Stimulated activated CD4-positive, alpha-beta T cell treated with anti-CD3 and anti-CD28 coated beads, Interleukin-4, amount 100 ng/mL, for 24 hours (primary cell): ENCODE measurements at places on chromosomes 12 and 14.
A peak's percentile ranks its signal among the peaks of the same experiment; 100 is the strongest.

DNA sequence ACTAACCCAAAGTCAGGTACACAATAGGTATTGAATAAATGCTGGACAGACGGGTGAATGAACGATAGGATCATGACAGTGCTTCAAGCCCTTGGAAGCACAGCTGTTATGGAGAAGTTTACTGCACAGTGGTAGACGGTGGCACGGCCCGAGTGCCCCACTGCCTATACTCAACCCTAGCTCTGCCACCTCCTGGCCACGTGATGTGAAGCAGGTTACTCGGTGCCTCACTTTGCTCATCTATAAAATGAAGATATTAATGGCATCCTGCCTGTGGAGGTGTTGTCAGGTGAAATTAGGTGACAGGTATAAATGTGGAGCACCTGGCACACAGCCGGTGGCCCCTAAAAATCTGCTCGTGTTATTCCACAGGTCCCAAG lies 5.8 kb downstream of the ASB2 start:
- peak; percentile 76 for DNase-seq

GRCh38 chr12:104623883-104624282 lies 167.1 kb downstream of the CHST11 start:
- DNase-seq = no peak

DNA sequence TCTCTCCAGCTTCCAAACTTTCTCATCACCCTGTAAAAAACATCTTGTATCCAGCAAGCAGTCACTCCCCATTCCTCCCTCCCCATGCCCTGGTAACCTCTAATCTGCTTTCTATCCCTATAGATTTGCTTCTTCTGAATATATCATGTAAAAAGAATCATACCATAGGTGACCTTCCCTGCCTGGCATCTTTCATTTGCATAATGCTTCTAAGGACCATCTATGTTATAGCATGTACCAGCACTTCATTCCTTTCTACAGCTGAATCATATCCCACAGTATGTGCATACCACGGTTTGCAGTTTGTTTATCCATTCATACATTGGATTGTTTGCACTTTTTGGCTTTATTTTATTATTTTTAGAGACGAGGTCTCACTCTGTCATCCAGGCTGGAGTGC lies 22.9 kb upstream of the VPS37B start:
- no peak for DNase-seq

DNA sequence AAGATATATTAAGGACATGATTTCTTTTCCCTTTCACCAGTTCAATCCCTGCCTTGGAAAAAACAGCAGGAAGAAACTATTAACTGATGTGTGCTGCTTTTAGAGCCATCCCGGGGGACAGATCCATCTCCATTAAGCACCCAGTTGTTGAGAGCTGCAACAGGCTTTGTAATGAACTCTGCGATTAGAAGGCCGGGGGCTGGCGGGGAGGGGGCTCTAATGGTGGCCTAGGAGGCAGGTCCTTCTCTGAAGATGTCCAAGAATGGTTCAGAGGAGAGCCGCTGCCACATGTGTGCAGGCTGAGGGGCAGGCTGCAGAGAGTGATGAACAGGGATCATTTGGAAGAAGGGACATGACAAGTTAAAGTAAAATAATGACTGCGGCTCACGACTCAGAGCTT lies 67.8 kb downstream of the GALNT8 start:
- no peak for DNase-seq

DNA sequence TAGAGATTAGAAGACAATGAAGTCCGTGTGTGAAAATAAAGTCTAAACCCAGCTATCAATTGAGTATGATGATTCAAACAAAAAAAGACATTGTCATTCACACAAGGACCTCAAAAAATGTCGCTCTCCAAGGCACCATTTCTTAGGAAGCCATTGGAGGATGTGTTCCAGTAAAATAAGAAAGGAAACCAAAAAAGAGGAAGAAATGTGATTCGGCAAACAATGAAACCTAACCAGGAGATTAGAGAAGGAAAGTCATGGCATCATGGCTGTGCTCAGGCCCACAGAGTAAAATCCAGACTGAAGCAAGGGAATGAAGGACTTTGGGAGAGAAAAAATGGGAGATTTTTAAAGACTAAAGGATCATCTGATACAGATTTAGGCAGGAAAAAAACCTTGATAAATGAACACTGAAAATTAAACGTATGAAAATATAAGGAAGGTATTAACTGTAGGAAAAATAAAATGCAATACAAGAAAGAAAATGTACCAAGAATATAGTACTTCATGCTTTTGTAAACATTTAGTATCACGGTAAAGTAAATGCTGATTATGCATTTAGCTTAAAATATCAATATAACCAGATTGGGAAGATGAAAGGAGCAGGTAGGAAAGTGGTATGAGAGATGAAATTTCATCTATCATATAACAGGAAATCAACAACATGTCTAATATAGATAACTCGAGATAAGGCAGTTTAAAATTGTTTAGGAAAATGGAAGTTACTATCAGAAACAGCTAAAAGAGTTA lies 38.2 kb upstream of the MTHFD1 start:
- DNase-seq = no peak

DNA sequence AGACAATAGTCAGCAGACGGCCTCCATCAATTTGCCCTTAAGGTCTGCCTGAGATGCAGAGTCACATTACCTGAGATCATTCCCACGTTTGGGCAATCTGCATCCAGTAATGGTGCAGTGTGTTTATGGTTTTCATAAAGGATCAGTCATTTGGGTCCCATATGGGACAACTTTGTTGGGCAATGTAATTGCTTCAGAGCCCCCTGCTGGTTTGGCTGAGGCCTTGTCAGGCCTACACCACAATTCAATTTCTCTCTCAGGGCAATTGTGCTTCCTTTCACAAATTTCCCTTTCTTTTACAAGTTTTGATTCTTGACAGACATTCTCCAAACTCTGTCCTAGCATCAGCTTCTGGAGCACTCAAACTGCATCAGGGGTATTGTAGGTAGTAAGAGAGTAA lies 191.2 kb upstream of the SSTR1 start:
- DNase-seq = no peak

- DNase-seq = no peak
Measured at GRCh38 chr12:26701604-26702215, 131.3 kb downstream of the ITPR2 start.

DNA sequence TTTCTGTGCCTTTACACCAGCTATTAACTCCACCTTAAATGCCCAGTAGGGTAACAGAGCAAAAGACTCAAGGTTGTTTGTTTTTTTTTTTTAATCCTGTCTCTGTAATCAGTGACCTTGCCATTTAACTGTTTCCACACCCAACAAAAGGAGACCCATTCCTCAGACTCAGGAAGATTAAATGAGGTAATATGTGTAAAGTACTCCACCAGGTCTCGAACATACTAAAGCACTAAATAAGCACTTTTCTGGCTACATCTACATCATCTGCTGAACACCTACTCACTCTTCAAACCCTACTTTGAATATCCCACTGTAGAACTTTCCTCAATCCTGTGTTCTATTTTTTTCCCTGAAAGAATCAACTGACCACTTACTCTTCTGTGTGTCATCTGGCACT lies 4.1 kb downstream of the SLC2A13 start:
- DNase-seq = no peak

GRCh38 chr14:86646696-86647690 lies 1117.0 kb downstream of the FLRT2 start:
- no peak for DNase-seq

GRCh38 chr14:89415159-89415558 lies 1.9 kb downstream of the FOXN3 start:
- DNase-seq = no peak

- DNase-seq = no peak
Measured at GRCh38 chr12:93972411-93973208, 175.8 kb upstream of the PLXNC1 start.

DNA sequence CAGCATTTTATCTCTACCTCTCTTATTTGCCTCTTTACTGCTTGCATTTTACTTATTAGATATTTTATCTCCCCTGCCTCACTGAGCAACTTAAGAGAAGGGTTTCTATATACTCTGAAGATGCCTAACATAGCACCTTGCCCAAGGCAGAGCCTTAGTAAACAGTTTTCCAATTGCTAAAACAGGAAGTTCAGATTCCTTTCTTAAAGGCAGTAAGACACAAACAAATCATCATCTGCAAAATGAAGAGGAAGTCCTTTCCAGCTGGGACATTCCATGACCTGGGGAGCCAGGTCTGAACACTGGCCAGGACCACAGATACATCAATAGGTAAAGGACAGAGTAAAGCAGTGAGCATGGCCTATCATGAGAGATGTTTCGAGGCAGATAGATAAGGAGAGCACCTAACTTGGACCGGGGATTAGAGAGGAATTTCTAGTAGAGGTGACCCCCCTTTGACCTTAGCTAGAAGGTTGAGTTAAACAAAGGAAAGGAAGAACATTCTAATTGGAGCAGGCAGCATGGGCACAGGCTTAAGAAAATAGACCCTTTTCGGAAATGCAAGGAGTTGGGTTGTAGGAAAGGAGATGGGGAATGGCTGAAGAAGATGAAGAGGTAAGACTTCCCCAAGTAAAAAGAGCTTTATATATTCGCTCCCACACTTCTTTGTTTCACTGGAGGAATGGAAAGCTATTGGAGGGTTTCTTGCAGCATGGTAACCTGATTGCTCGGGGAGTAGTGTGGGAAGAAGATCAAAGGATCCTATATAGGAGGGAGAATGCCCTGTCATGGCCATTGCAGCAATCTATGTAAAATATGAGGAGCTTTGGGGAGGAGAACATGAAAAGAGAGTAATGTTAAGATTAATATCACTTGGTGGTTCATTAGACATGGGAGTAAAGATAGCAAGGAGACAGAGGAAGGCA lies 94.8 kb downstream of the PHLDA1 start:
- DNase-seq = no peak

- no peak for DNase-seq
Measured at GRCh38 chr12:67760586-67761275, 112.2 kb downstream of the DYRK2 start.

DNA sequence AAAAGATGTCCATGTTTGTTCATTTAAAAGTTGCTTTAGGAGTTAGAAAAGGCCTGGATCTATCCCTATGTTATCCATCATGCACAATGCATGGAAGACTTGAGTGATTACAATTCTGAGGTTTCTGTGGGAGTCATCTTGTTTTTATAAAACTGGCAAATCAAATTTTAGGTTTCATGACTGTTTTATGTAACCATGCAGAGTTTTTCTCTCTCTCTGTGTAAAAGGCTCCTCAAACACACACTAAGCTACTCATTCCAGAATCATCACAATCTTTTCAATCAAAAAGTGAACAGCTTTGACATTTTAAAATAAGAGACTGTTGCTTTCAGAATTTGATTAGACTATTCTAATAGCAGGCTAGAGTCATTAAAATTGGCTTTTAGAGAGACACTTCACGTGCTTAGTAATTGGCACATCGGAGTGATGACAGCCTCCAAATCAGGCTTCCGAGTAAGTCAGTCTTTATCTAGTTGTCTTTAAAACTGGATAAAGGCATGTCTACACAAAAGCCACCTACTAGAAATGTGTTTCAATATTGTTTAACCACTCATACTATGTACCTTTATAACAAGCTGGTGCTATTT lies 31.9 kb downstream of the PRICKLE1 start:
- no peak for DNase-seq

- DNase-seq = no peak
Measured at GRCh38 chr14:21093769-21094681, 4.4 kb downstream of the ZNF219 start.

DNA sequence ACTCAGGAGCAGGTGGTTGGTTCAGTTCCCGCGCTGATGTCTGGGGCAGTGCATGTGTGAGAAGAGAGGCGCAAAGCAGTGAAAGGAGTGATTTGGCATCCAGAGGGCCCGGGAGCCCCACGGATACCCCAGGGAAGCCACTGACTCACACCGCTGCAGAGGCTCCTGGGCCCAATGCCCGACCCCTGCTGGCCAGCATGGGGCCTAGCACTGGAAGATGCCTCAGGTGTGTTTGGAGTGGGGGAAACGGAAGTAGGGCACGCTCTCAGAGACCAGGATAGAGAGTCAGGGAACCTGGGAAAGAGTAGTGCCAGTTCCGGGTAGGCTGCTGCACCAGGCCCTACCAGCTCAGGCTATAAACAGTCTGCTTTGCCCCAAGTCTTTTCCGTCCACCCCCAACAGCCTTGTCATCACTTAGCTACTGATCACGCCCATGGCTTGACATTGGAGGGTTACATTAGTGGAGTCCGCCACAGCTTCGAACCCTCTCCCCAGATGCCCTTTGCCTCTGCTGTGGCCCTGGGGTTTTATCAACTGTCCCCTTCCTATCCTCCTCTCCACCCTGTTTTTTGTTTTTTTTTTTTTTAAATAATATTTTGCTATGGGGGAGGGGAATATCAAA lies 9.5 kb upstream of the CSAD start:
- peak; percentile 51 for DNase-seq

GRCh38 chr12:90243211-90243610 lies 534.6 kb upstream of the ATP2B1 start:
- DNase-seq = no peak

DNA sequence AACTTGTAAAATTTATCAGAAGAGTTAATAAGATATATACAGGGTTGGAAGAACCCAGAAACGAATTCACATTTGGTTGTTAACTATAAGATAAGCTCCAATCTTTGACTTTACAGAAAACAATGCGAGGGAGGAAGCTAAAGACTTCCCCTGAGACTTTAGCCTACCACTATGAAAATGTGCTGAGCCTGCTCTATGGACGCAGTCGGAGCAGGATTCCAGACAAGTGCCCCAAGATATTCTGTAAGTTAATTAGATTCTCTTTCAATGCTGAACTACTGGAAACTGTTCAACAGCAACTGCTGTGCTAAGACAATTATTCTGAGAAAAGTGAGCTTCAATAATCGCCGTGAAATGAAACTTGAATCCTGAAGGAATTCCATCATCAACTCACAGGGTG lies 8.3 kb upstream of the LRRC10 start:
- DNase-seq = no peak

- no peak for DNase-seq
Measured at GRCh38 chr14:59036134-59036533, 152.3 kb upstream of the DAAM1 start.

GRCh38 chr12:120735181-120735580 lies 9.6 kb downstream of the ACADS start:
- no peak for DNase-seq

DNA sequence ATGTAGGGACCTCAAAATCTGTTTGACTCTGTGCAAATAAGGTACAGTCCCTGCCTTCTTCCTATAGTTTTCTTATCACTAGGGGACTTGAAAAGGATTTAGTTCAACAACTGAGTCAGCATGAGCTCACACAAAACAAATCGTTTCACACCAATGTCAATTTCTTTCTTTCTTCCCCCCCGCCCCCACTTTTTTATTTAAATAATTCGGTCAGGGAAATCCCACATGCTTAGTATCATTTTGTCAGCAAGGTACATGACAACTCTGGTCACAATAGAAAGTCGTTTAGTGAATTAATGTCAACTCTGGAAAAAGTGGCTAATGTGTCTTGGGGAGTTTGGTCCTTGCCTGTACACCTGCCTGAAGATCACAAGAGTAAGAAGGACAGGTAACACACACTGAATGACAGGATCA lies 232.2 kb upstream of the PLEKHG7 start:
- peak; percentile 69 for DNase-seq

- no peak for DNase-seq
Measured at GRCh38 chr12:121062391-121063045, 23.5 kb upstream of the OASL start.
